ENCODE measurements at places on chromosomes 11 and 22.

DNA sequence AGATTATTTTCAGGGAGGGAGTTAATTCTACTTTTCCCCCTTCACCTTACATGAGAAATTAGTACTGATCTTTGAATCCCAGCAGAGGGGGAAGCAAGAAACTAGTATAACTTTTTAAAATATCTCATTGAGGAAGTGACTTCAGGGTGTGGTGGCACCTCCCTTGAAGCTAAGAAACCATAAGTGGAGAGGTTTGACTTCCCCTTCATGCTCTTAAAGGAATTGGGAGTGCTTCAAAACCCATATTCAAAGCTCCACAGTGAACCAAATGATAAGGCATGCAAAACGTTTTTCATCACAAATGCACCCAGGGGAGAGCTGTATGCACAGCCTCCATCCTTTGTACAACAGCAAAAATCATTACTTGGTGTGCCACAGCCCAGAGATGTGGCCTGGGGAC lies 540 bp downstream of the MS4A14 start:
- peak; percentile 91 for DNase-seq

GRCh38 chr11:133123796-133124195 lies 408.5 kb downstream of the OPCML start:
- DNase-seq: no peak

DNA sequence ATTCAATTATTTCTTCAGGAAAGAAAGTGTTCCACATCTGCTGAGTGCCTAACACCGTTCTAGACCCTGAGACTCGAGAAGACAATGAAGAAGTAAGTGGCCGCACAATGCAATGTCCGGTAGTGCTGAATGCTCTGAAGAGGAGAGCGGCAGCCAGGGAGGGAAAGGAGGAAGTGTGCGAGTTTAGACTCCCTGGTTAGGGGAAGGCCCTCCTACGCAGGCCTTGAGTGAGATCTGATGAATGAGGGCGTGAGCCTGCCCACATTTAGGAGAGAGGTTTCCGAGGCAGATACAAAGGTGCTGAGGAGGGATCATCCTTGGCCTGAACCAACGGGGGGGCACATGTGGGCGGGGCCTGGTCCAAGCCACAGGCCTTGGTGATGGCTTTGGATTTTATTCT lies 558.6 kb downstream of the NTM start:
- no peak for DNase-seq

- DNase-seq: no peak
Observed at GRCh38 chr22:20881231-20881630, 22.4 kb downstream of the SNAP29 start.

GRCh38 chr11:2708757-2709281 lies 9.0 kb upstream of the KCNQ1OT1 start:
- no peak for DNase-seq
